Colonic mucosa (tissue), 4 donors: ENCODE measurements at places on chromosomes 13 and 19. TPM values are rescaled to one million over a fixed set of nuclear protein-coding genes. Genes with fewer than 3 reads are reported as not detected.

The ZNF208 gene
- 0.62 TPM for total RNA-seq

The C19orf18 gene
- total RNA-seq: 0.27 TPM

The LILRA2 gene
- total RNA-seq: 0.35 TPM

The TMPRSS9 gene
- total RNA-seq: not detected

The KCNC3 gene
- 0.61 TPM for total RNA-seq

The CGB1 gene
- not detected for total RNA-seq

The ATCAY gene
- total RNA-seq: 0.12 TPM
